ENCODE measurements at places on chromosomes 3 and 15.

GRCh38 chr3:58184309-58184981 lies 26.3 kb downstream of the DNASE1L3 start:
- no peak for DNase-seq

DNA sequence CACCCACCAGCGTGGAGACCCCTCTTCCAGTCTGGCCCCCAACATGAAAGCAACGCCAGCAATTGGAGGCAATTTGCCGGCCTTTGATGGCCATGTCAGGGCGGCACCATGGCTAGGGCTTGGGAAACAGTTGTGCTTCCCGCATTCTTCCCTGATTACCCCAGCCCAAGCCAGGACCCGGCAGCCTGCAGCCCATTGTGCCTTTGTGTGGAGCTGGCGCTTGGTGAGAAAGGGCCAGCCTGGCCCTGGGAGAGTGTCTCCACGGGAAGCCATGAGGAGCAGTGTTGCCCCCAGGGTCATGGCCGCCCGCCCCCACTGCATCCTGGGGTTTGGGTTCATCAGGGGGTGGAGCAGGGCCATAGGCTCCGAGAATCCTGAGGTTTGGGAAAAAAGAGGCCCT lies 66.0 kb downstream of the DNAJB8 start:
- DNase-seq, result no peak

DNA sequence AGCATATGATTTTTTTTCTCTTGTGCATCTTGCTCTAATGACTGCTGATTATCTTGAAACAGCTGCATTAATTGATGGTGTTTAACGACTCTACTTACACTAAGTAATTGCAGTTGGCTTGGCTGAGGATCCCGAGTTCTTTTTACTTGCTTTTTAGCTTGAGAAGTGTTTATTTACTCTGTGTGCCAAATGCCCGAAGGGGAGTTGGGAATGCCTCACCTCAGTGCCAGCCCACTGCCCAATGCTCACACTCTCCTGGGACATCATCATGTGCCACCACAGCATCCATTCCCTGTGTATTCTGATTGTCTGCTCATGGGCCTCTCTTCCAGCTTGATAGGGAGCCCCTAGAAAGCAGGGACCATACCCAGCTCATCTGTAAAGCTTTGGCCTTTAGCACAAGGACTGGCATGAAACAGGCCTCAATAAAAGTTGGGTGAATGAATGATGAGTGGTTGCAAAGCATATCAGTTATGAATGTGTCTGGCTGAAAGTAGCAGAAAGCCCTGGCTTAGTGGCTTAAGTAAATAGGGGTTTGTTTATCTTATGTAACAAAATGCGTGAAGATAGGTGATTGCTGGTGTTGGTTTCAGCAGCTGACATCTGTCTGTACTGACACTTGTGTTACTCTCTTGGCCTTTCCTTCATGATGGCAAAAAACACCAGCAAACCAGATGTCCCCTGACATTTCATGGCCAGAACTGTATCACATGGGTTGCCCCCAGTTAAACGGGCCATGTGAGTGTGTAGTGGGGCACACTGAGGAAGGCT lies 8.1 kb downstream of the PXYLP1 start:
- DNase-seq, result no peak

- no peak for DNase-seq
These were observed 16.5 kb downstream of the SPICE1 start for GRCh38 chr3:113498221-113499005.
